ENCODE measurements at places on chromosomes 3 and 15.

GRCh38 chr3:167162083-167162482 lies 218.0 kb downstream of the ZBBX start:
- no peak for DNase-seq

DNA sequence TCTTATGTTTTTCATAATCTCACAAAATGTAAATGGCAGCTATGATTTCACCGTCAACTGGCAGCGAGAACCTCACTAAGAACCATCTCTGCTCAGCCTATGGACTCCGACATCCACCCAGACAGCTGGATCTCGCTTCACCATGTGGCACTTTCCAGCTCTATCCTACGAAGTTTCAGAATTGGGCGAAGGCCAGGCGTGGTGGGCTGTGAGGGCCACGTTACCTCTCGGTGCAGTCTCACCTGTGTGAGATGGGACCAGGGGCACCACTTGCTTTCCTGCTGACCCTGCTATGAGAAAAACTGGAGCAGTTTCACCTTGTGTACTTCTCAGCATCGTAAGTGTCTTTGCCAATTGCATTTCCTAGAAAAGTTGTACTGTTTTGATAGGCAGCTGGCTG lies 32.3 kb downstream of the CHDH start:
- DNase-seq, result no peak

DNA sequence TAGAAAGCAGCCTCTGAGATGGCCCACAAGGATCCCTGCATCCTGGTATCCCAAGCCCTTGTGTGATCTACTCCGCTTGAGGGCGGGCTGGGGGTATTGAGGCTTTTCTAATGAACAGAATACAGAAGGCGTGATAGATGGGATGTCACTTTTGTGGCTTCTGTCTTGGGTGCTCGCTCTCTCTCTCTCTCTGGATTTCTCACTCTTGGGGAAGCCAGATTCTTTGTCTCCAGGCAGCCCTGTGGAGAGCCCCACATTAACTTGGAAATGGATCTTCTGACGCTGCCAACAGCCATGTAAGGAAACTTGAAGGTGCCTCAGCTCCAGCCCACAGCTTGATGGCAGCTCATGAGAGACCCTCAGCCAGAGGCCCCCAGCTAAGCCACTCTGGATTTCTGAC lies 26.9 kb upstream of the SEC62 start:
- DNase-seq, result no peak

- DNase-seq, result no peak
These were observed 57.4 kb downstream of the MRPS25 start for GRCh38 chr3:15007681-15008141.
